ENCODE measurements at places on chromosomes 16 and 17.
A peak's percentile ranks its signal among the peaks of the same experiment; 100 is the strongest.

DNA sequence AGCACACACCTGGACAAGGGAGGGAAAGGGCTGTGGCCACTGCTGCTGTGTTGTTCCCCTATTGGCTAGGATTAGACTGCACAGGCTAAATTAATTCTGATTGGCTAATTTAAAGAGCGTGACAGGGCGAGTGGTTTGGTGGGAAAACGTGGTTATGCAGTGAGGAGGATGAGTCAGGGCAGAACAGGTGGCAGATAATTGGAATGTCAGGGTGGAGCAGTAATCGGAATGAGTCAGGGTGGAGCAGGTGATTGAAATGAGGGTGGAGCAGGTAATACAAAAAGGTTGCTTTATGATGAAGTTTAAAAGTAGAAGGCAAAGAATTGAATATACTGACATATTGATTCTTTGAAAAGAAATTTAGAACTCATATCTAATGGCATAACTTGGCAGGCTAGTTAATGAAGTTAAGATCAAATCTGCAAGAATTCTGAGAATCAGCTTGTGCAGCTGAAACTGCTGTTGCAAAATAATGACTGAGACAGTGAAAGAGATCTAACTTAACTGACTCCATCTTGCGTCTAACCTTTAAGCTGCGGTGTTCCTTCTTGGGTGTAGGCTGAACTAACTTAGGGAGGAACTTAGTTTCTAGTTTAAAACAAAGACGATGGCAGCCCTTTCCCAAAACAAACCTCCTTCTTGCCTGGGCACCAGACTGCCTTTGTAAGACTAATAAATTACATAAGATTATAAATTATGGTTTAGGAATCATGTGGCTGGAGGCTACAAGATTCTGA lies 174.3 kb downstream of the UTP18 start:
- H3K27ac ChIP-seq: no peak overlapping the region
- H3K27me3 ChIP-seq: no peaks in the 10 kb centered on the region
- DNase-seq: no peak

GRCh38 chr17:77440560-77440981 lies 299.8 kb downstream of the SEC14L1 start:
- no peak for DNase-seq
- no peak overlapping the region for H3K4me3 ChIP-seq
- peaks cover 50% of the 10 kb centered on the region for H3K4me1 ChIP-seq
- peak overlapping the region; percentile 69 for H3K27ac ChIP-seq

DNA sequence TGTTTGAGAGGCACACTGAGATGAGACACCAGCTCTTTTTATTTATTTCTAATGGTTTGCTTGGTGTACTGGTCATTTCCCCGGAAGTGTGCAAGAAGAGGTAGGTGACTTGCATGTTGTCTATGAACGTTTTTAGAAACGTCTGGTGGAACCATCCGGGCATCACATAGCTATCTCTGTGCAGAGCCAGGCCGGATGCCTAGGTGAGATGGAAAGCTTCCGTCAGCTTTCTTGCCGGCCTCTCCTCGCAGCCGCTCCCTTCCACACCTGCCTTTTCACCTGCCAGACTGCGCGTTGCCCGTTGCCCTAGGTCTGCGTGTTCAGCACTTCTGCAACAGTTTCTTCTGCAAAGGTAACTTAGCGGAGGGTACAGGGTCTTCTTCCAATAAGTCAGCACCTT lies 416.0 kb downstream of the WWOX start:
- H3K27ac ChIP-seq: no peak overlapping the region
- H3K4me1 ChIP-seq: no peaks in the 10 kb centered on the region
- no peaks in the 10 kb centered on the region for H3K36me3 ChIP-seq

- H3K27ac ChIP-seq: no peak overlapping the region
- no peaks in the 10 kb centered on the region for H3K27me3 ChIP-seq
- no peak for DNase-seq
- H3K4me3 ChIP-seq: no peak overlapping the region
Observed at GRCh38 chr17:13004336-13004735, 13.5 kb downstream of the ELAC2 start.

DNA sequence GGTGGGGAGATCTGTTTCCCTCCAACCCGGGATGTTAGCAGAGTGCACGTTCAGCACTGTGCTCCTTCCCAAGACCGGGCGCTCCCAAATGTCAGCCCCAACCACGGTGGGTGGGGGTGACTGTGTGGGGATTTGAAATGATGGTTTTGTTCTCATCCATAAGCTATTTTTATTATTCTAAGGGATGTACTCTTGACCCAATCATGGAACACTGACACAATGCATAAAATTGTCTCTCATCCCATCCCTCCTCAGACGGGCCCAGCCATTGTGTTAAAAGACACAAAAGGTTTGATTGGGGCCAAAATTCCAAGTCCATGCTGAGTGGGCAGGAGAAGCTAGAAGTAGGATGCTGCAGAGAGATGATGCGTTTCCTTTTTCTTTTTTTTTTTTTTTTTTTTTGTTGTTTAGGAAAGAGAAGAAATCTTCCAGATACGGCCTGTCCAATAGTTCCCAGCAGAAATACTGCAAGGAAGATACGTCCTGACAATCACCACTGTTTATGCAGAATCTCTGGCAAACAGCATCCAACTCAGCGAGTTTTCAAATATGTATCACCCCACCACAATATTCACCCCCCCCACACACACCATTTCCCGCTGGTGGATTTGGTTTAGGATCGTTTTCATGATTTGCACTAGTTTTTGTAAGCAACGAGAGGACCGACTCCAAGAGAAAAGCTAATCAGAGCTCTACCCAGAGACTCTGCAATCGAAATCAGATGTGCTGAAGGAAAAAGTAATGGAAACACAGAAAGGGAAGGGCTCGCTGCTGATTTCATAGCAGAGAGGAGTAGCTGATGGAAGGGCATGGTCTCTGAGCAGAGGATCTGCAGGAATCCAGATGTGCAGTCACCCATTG lies 163.5 kb upstream of the DYNLRB2 start:
- no peaks in the 10 kb centered on the region for H3K4me1 ChIP-seq
- H3K27ac ChIP-seq: no peak overlapping the region
- no peak for DNase-seq
- H3K36me3 ChIP-seq: no peaks in the 10 kb centered on the region
- peaks cover 6% of the 10 kb centered on the region for H3K27me3 ChIP-seq
- no peak overlapping the region for H3K4me3 ChIP-seq

GRCh38 chr17:27760069-27760885 lies 40.1 kb downstream of the NOS2 start:
- no peaks in the 10 kb centered on the region for H3K4me1 ChIP-seq
- H3K27ac ChIP-seq: no peak overlapping the region
- H3K4me3 ChIP-seq: no peak overlapping the region

- DNase-seq: no peak
- no peak overlapping the region for H3K4me3 ChIP-seq
- no peak overlapping the region for H3K27ac ChIP-seq
- H3K36me3 ChIP-seq: no peaks in the 10 kb centered on the region
Observed at GRCh38 chr17:5784791-5785190, 200.5 kb upstream of the NLRP1 start.

- no peak overlapping the region for H3K27ac ChIP-seq
- no peaks in the 10 kb centered on the region for H3K4me1 ChIP-seq
- H3K36me3 ChIP-seq: no peaks in the 10 kb centered on the region
Observed at GRCh38 chr16:86243571-86244154, 266.7 kb upstream of the FOXF1 start.
